ENCODE measurements at places on chromosomes 3 and 15. TPM values are rescaled to one million over a fixed set of nuclear protein-coding genes. Genes with fewer than 3 reads are reported as not detected.
A peak's percentile ranks its signal among the peaks of the same experiment; 100 is the strongest.

DNA sequence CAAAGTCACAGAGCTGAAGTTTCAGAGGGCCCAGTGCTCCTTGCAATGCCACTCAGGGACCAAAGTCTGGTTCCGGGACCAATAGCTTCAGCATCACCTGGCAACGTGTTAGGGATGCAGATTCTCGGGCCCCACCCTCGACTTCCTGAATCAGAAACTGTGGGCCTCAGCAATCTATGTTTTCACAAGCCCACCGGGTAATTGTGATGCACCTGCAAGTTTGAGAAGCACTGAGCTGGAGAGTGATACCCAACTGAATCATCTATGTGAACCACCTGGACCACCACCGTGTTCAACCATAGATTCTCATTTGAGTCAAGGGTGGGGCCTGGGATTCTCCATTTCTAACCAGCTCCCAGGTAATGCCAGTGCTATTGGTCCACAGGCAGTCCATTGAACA, 55.7 kb downstream of the CORO2B start:
- DNase-seq = no peak
- no peak overlapping the region for H3K4me3 ChIP-seq
- H3K27me3 ChIP-seq = no peaks in the 10 kb centered on the region
- no peaks in the 10 kb centered on the region for H3K4me1 ChIP-seq
- no peak overlapping the region for H3K27ac ChIP-seq

DNA sequence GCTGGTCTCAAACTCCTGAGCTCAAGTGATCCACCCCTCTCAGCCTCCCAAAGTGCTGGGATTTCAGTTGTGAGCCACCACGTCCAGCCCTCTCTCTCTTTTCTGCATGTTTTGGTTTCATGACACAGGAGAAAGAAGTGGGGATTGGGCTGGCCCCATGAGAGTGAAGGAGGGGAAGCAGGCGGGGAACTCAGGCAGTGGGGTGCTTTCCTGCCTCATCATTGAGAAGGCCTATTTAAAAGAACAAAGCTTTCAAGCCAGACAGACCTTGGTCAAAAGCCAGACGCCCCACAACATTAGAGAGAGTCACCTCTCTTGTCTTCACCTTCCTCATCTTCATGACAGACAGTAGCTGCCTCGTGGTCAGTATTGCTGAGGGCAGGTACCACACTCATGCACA, 15.9 kb downstream of the PSTPIP1 start:
- no peak overlapping the region for H3K4me3 ChIP-seq
- peak overlapping the region; percentile 61 for H3K27ac ChIP-seq
- H3K36me3 ChIP-seq = peaks cover 33% of the 10 kb centered on the region
- peak; percentile 61 for DNase-seq

DNA sequence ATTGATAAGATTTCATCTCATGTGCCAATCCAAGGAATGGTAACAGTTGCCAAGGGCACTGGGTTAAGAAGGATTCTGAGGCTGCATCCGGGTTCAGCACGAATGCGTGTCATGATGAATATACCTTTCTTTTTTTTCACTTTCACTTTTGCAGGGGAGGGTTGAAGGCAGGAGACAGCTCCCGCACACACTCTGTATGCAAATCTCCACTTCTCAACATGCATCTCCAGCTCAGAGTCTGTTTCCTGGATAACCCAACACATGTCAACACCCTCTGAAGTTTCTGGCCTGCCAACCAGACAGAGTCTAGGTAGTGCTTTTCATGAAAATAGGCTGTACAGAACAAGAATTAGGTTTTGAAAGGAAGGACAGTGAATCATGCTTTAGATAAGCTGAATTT, 21.6 kb downstream of the B4GALT4 start:
- H3K27me3 ChIP-seq = no peaks in the 10 kb centered on the region
- H3K4me1 ChIP-seq = peaks cover 9% of the 10 kb centered on the region

GRCh38 chr15:42313463-42313862, 40.2 kb upstream of the TMEM87A start:
- DNase-seq = no peak
- peaks cover 17% of the 10 kb centered on the region for H3K36me3 ChIP-seq
- no peak overlapping the region for H3K4me3 ChIP-seq
- no peak overlapping the region for H3K27ac ChIP-seq
- H3K4me1 ChIP-seq = no peaks in the 10 kb centered on the region

DNA sequence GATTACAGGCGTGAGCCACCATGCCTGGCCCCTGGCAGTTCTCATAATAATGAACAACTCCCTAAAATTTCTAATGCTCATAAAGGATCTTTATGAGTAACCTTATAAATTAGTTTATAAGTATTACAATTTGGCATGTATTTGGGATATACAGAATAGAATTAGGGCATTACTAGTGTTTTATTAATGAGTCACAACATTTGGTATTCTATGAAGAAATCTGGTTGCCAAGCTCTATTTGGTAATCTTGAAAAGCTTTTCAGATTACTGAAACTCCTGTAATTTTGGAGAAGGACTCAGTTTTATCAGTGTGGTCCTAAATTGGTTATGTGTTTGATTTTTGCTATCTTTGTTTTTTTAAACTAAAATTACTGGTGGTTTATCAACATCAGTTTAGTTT, 45.8 kb downstream of the TM6SF1 start:
- H3K27ac ChIP-seq = no peak overlapping the region
- H3K4me1 ChIP-seq = no peaks in the 10 kb centered on the region
- no peaks in the 10 kb centered on the region for H3K27me3 ChIP-seq
- H3K36me3 ChIP-seq = peaks cover 2% of the 10 kb centered on the region

DNA sequence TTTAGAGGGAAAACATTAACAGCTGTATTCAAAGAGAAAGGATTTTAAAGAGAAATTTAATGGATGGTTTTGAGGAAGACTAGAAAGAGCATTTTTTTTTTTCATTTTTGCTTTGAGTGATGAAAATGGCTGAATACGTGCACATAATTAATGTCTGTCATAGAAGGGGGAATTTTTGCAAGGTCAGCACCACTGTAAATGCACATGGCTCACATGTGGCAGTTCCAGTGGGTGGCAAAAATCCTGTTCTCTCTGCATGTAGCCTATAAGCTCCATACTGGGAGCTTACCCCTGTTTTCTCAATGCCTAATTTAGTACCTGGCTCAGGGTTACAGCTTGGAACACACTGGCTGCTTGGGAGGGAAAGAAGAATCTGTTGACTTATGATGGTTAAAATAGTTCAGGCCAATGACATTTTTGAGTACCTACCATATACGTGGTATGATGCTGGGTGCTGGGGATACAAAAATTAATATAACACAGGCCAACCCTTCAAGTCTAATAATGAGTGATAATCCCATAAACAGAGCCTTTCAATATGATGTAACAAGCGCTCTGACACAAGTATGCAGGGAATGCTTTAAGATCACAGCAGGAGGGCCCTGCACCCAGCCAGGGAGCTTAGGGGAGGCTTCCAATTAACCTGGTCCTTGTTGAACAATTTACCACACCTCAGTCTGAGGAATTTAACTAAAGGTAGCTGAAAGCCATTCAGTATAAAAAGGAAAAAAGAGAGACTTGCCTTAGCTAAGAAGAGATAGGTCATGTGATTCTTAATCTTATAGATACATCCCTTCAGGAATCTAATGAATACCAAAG, 33.0 kb downstream of the HSPBAP1 start:
- H3K4me3 ChIP-seq = no peak overlapping the region
- no peaks in the 10 kb centered on the region for H3K27me3 ChIP-seq
- H3K36me3 ChIP-seq = peaks cover 8% of the 10 kb centered on the region

GRCh38 chr3:30085486-30085885, 520.9 kb upstream of the TGFBR2 start:
- no peak for DNase-seq
- no peaks in the 10 kb centered on the region for H3K36me3 ChIP-seq
- no peaks in the 10 kb centered on the region for H3K4me1 ChIP-seq
- H3K27me3 ChIP-seq = no peaks in the 10 kb centered on the region
- H3K4me3 ChIP-seq = no peak overlapping the region

DNA sequence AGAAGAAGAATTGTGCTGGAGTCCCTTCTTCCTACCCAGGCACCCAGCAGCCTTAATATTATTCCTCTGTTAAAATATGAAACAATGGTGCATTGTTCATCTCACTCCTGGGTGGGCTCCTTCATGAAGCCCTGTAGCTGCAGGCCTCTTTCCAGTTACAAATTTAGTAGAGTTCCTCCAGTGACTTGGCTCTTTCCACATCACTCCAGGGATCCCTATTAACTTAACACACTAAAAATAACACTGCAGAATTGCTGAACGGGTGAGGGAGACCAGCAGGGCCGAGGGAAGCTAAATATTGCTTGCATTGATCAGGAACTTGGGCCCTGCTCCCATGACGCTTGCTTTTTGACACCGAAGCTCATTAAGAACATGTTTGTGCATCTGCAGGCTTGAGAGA, 142.3 kb downstream of the PDCD6IP start:
- H3K27me3 ChIP-seq = no peaks in the 10 kb centered on the region
- no peak overlapping the region for H3K27ac ChIP-seq
- H3K4me1 ChIP-seq = peaks cover 14% of the 10 kb centered on the region
- DNase-seq = no peak
- H3K4me3 ChIP-seq = no peak overlapping the region
- no peaks in the 10 kb centered on the region for H3K36me3 ChIP-seq

- no peak for DNase-seq
- no peak overlapping the region for H3K4me3 ChIP-seq
- H3K4me1 ChIP-seq = no peaks in the 10 kb centered on the region
- H3K27me3 ChIP-seq = no peaks in the 10 kb centered on the region
Measured at GRCh38 chr3:69628951-69629350, 110.3 kb upstream of the MITF start.

- no peak overlapping the region for H3K4me3 ChIP-seq
- H3K36me3 ChIP-seq = peaks cover 19% of the 10 kb centered on the region
- H3K27me3 ChIP-seq = no peaks in the 10 kb centered on the region
- H3K4me1 ChIP-seq = no peaks in the 10 kb centered on the region
Measured at GRCh38 chr3:113594066-113594465, 61.7 kb downstream of the SIDT1 start.

- no peak for DNase-seq
- H3K4me1 ChIP-seq = no peaks in the 10 kb centered on the region
- no peaks in the 10 kb centered on the region for H3K36me3 ChIP-seq
- no peak overlapping the region for H3K4me3 ChIP-seq
Measured at GRCh38 chr3:79960594-79960993, 192.8 kb upstream of the ROBO1 start.

- H3K27ac ChIP-seq = no peak overlapping the region
- H3K36me3 ChIP-seq = no peaks in the 10 kb centered on the region
- peaks cover 3% of the 10 kb centered on the region for H3K4me1 ChIP-seq
- H3K4me3 ChIP-seq = no peak overlapping the region
- DNase-seq = no peak
Measured at GRCh38 chr15:99076109-99076508, 28.8 kb upstream of the SYNM start.

DNA sequence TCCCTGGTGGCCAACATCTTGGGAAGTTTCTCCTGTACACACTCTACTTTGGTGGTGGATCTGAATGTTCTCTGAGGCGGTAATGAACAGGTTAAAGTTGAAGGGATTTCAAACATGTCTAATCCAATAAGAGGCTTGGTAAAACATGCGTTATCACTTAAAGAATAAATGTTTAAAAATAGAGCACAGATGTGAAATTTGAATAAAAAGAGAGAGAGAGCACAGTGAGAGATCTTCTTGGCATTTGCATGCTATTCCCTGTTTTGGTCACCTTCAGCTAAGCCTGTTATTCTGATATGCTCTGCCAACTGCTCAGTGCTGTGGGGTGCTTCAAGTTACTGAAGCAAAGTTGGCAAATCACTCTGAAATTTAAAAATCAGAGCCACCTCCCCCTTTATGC, 237.7 kb upstream of the WNT5A start:
- H3K27me3 ChIP-seq = peaks cover 4% of the 10 kb centered on the region
- no peak overlapping the region for H3K27ac ChIP-seq
- no peaks in the 10 kb centered on the region for H3K4me1 ChIP-seq
- H3K4me3 ChIP-seq = no peak overlapping the region
- H3K36me3 ChIP-seq = no peaks in the 10 kb centered on the region

DNA sequence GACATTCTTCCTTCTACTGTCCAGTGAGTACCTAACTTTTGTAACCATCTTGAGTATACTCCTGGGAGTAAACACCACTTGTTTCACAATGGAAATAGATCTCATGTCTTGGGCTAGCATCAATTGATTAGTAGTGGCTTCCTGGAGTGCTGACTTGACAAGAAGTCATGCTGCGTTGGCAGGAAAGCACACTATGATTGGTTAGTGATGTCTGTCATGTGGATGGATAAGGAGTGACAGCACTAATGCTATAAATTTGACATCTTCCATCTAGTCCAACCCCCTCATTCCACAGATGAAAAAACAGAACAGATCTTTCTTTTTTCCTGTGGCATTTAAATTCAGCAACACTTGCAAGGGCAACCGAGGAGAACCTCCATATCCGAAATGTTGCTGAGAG, 47.6 kb upstream of the PRICKLE2 start:
- DNase-seq = no peak
- H3K4me1 ChIP-seq = no peaks in the 10 kb centered on the region
- H3K4me3 ChIP-seq = no peak overlapping the region

DNA sequence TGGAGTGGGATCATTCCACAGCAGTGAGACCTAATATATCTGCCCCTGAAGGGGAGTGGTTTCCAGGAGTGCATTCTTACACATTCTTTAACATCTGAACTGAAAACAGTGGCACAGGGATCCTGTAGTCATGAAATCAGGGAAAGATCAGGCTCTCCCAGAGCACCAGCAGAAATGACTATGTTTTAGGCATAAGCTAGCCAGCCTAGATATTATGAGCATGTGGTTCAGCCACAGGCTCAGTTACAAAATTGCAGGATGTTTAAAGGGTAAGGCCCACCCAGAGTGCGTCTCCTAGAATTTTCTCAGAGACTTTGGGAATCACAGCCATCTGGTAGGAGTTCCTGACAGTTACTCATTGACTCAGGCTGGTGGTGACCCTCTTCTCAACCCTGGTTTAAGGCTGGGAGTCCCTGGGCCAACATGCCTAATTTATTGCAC, 20.9 kb downstream of the FSTL1 start:
- H3K4me3 ChIP-seq = no peak overlapping the region
- H3K36me3 ChIP-seq = no peaks in the 10 kb centered on the region
- DNase-seq = no peak

SPCS1 gene
- 52.4 TPM for total RNA-seq

PRR20G gene
- not detected for total RNA-seq

MYRIP gene
- not detected for total RNA-seq

PDE8A gene
- 24.2 TPM for total RNA-seq

SLC6A20 gene
- total RNA-seq = 1.3 TPM

GOLGA6L10 gene
- 1.8 TPM for total RNA-seq

ST8SIA2 gene
- total RNA-seq = not detected

PLSCR5 gene
- total RNA-seq = not detected

SOX14 gene
- total RNA-seq = not detected

All from natural killer cell (primary cell).